Body of pancreas (tissue), 4 donors: ENCODE measurements at places on chromosomes 2 and 18. TPM values are rescaled to one million over a fixed set of nuclear protein-coding genes. Genes with fewer than 3 reads are reported as not detected.

GRCh38 chr2:3864943-3865865 is 161.8 kb downstream of the DCDC2C start:
- no peak for DNase-seq

- no peak for DNase-seq
Measured at GRCh38 chr2:151568501-151568900, 158.8 kb downstream of the RIF1 start.

DNA sequence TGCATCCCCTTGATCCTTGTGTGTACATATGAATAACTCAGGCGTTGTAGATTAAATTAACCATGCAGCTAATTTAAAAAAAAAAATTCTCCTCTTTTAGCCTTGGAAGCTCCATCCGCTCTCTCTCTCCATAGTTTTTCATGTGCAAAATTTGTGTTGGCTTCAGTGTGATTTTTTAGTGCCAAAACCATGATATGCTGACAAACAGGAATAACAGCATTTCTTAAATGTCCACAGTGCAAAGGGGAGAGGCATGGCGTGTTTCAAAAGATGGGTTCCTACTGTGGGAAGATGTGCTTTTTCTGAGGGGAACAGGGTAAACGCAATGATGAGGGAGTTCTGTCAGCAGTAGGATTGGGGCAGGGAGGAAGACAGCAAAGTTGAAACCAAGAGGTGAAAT is 247.0 kb downstream of the ICOS start:
- peak; percentile 6 for DNase-seq

GRCh38 chr18:1308686-1309085 is 404.0 kb downstream of the ADCYAP1 start:
- no peak for DNase-seq

- no peak for DNase-seq
Measured at GRCh38 chr2:122486705-122487415, 731.4 kb downstream of the TSN start.

- no peak for DNase-seq
Measured at GRCh38 chr2:168146892-168147810, 100.2 kb downstream of the STK39 start.

DSC2 gene
- 9.3 TPM for total RNA-seq

ERICH2 gene
- not detected for total RNA-seq

LRRFIP1 gene
- total RNA-seq: 57.1 TPM

THSD7B gene
- total RNA-seq: 0.26 TPM

KIF5C gene
- total RNA-seq: 2.0 TPM

LYPD6B gene
- 9.3 TPM for total RNA-seq

LRP2 gene
- total RNA-seq: not detected
